ENCODE measurements at places on chromosomes 3 and 15.

- DNase-seq, result no peak
These were observed 8.4 kb upstream of the SETMAR start for GRCh38 chr3:4294616-4295327.

DNA sequence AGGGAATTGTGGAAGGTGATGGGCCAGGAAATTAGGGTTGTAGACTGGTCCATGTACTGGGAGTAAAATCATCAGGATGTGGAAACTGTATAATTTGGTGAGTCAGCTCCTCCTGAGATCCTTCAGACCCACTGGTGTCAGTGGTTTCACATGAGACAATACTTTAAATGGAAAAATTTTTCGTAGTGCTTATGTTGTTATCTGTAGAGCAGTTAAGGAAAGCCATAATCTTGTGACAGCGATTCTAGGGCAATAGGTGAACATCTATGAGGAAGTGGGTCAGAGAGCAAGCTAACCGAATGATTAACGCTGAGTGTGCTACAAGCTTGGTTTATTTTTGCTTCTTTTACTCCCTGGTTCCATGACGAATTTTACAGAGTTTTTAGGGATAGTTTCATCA lies 200.6 kb downstream of the CADM2 start:
- DNase-seq, result no peak

GRCh38 chr3:190645932-190646460 lies 132.1 kb downstream of the IL1RAP start:
- DNase-seq, result no peak

- DNase-seq, result peak; percentile 15
These were observed 417.1 kb downstream of the RBMS3 start for GRCh38 chr3:29697989-29698388.

- DNase-seq, result no peak
These were observed 144.1 kb upstream of the UBE3A start for GRCh38 chr15:25582886-25583285.

DNA sequence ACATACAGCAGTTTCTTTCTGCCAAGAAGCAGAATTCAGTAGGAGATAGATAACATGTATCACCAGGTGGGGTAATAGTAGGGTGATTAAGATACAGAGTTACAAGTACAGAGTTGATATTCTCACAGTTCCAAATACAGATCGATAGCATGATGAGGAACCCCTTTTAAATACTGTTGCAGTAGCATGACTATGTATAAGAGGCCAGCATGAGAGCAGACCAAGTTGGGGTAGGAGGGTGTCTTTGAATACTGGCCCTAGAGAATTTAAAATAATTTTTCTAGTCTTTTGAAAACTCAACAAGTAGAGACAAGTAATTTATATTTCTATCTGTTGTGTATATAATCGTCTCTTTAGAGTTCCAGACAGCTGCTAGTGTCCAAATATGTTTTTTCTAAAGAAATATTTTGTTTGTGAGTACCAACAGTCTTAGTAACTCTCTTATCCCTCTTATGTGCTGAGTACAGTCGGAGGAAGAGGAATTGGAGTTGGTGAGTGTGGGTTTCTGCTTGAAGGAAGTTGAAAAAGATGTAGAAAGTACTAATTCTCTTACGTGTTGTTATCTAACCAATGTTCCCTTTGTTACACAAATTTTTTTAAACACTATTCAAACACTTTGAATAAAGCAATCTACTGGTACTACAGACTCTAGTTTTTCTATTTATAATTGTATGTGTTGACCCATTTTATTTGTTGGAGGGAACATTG lies 30.2 kb downstream of the LYSMD4 start:
- no peak for DNase-seq

GRCh38 chr3:123385981-123386380 lies 62.9 kb downstream of the ADCY5 start:
- DNase-seq, result peak; percentile 58

DNA sequence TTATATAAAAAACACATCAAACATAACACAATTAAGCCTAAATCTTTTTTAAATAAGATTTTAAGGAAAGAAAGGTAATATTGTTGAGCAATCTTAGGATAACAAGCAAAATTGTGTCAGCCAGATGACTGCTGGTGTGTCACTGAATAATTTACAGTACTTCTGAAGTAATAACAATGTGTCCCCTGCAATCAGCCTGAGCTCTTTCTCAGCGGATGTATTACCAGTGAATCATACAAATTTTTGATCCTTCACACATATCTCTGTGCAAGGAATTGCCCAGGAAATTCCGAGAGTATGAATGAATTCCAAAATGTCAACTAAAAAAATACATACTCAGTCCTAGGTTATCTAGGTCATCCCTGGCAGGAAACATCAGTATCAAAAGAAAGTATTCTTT lies 76.6 kb upstream of the PTX3 start:
- peak; percentile 74 for DNase-seq

- no peak for DNase-seq
These were observed 267.0 kb downstream of the PLCL2 start for GRCh38 chr3:17151598-17152373.

DNA sequence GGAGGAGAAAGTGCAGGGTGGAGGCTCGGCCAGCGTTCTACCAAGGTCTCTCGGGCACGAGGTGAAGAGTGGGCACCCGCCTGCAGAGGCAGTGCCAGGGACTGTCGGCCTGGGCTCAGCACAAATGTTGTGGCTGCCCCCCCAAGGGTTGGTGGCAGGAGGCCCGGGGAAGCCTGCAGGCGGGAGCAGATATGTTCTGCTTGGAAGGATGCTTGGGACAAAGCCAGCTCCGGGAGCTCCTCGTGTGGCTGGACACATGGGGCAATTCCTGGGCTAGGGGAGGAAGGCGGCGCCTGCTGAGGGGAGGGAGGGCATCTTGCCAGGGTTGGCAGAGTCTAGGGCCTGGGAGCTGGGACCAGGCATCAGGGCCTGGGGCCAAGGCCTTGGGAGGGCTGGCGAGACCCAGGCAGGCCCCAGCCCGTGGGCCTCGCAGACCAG lies 30.4 kb upstream of the FBLN2 start:
- no peak for DNase-seq

DNA sequence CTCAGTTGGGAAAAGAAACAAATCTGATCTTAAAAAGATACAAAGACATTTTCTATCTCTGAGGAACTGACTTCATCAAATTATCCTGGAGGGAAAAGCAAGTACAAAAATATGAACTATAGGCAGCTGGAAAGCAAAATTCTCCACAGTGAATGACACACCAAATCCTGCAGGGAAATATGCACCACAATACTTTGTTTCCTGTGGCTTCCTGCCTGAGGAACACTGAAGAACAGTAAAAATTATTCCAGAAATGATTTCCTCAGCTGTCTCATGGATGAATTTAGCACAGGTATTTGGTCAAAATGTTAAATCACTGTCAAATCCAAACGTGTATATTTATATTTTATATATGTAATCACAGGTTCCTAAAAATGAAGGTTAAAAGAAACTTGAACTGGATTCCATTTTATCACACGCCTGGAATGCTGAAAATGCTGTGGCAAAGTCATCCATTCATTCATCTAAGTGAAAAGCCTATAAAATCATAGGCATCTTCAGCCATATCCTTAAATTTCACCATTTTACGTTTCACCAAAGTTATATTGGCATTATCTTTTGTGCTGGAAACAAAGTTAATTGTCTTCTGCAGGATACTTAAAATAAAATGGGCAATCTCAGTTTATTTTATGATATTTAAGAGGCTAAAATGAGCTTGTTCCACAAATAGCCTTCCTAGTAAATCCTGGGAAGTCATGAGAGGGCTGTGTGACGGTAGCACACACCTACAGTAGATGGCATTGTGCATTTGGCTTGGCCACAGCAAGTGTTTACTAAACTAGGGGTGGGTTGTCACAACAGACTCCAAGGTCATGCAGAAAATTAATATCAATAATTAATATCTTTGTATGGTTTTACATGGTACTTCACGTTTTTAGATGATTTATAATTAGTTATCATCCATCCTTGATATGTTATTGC lies 19.3 kb upstream of the TSC22D2 start:
- DNase-seq, result no peak

DNA sequence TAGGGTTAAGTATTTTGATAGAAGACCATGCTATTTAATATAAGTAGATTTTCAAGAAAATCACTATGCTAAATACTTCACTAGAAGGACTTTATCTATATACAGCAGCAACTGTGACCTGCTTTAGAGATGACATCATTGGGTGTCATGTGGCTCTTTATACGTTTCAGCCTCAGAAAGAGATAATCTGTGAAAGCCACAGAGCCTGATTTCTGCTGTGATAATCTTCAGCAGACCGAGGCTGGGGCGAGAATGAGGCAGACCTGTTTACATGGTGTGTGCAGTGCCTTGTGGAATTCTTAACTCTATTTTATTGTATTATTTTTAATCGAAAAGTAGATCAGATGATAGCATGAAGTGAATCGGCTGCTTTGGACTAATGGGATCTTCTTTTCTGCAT lies 471.2 kb downstream of the MFSD1 start:
- DNase-seq, result no peak

DNA sequence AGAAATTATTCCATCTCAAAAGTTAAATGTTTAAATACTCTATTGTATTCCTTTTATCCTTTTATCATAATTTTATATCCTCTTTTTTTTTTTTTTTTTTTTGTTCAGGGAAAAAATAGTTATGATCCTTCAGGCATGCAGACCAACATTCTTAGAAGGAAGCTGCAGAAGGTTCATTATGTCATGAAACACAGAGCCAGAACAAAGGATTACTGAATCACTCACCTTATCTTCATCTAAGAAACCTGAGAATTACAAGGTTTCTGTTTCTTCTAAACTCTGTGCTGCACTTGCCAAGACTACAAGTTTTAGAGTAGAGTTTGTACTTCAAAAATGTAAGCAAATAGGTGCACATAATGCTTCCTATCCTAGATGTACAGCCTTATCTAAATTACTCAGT lies 3.3 kb downstream of the PLCH1 start:
- DNase-seq, result no peak

GRCh38 chr15:52037889-52038505 lies 19.0 kb downstream of the MAPK6 start:
- no peak for DNase-seq

DNA sequence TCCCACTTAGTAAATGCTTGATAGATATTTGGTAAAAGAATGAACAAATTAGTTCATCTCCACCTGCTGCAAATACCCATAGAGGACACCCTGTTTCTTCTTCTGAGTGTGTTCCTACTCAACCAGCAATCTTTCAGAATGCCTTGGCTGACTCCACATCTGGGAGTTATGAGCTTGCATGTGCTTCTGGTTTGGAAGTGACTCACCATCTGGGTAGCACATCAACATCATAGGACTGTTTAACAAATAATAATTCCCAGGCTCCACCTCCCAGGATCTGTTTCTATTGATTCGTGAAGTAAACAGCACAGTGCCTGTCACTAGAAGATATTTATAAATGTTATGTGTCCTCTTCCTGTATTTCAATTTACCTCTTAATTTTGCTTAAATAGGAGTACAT lies 580.1 kb downstream of the ROBO2 start:
- DNase-seq, result peak; percentile 15

DNA sequence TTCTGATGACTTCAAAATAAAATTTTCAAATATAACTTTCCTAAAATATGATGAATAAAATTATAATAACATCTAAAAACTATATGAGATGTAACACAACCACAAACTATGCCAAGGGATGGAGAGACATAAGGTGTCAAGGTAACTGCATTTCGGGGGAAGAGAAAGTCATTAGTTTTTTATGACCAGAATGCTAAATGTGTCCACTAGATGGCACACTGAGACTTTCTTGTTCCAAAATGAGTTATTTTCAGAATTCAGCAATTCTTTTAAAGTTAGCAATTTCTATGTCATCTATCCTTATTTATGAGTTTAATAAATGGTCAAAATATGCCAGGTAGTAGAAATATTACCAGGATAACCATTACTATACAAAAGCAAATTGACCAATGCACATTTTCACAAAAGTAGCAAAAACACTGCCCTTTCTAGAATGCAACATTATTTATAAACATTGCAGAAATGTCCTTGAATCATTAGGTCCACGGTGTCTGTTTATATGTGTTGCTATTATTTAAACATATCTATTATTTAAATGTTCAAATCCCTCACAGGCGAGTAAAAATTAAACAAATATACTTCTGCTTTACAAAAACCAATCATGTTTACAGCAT lies 374.2 kb downstream of the PLCL2 start:
- DNase-seq, result peak; percentile 55

DNA sequence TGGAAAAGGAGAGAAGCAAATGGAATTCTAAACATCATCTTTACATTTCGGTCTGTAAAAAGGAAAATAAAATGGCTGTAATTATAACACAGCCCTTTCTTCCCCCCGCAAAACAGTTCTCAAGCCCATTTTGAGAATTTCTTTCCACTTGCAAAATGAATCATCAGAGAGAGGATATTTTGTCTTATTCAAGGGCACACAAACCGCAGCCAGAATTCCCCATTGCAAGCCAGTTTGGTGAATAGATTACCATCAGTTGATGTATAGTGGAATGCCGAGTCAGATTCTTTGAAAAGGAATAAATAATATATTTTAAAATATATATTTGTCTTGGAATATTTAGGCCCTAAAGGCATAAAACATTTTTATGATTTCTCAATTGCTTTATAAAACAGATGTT lies 420.4 kb upstream of the SEMA6D start:
- no peak for DNase-seq

- DNase-seq, result no peak
These were observed 50.9 kb downstream of the C3orf85 start for GRCh38 chr3:109187390-109187789.
